ENCODE measurements at places on chromosomes 16 and 17.

DNA sequence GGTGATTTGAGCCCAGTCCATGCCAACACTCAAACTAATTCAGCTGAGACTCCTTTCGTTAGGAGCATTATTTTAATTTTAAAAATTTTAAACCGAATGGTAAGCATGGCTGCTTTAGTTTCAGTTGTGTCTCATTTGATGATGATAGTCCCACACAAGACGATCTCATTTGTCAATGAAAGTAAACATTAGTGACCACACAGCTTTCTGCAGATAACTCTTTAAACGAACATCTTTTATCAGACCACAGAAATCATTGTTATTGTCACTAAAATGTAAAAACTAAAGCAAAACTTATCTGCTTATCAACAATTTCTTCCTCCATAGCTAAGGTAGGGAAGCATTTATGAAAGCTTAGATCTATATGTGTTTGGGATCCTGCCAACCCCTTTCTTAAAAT lies 382.2 kb downstream of the ZFHX3 start:
- DNase-seq = no peak

DNA sequence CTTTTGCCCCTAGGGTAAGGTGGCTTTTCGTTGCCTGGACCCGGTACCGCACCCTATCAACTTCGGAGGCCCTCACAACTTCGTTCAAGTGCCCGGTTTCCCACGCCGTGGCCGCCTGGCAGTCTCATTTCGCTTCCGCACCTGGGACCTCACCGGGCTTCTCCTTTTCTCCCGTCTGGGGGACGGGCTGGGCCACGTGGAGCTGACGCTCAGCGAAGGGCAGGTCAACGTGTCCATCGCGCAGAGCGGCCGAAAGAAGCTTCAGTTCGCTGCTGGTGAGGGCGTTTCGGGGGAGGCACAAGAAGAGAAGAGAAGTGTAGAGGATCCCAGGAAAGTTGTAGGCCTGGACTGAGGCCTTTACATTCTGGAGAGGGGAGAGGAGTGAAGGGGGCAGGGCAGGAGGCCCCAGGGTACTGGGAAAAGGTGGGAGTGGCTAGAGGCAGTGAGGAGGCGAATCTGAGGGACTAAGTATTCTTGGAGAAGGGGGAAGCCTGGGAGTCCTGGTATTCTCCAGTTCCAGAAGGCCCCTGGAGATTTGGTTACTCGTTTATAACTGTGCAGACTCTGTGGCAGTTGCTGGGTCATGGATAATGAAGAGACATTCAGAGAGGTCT lies 5.5 kb downstream of the CNTNAP1 start:
- no peak for DNase-seq

- DNase-seq = no peak
Measured at GRCh38 chr16:57125376-57125775, 33.0 kb downstream of the CPNE2 start.

DNA sequence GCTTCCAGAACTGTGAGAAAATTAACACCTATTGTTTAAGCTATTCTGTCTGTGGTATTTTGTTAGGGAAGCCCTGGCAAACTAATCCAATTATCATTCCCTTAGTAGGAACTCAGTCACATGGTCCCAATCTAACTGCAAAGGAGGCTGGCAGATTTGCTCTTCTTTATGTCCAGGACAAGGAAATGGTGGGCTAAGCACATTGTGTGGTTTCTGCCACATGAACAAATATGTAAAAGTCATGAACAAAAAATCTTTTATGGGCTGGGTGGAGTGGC lies 278.6 kb upstream of the RPL38 start:
- DNase-seq = no peak

GRCh38 chr17:1413281-1413791 lies 13.3 kb upstream of the YWHAE start:
- DNase-seq = no peak

DNA sequence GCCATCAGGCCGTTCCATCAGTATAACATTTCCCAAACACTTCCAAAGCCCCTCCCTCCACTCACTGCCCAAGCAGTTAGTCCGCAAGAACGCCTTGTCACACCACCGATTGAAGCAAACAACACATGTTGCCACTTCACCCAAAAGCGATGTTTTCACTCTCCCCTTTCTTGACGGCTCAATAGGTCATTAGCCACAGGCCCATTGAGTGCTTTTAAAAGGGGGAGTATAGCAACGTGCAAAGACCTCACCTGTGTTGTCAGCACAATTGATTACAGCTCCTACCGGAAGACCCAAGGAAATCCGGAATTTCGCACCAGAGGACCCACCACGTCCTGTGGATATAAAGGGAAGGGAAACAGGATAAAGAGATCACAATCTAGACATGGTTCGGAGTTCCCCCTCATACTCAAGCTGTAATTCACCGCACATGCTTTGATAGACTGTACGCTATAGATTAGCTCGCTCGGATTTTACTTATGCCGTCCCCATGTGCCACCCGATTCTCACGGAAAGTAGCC lies 690 bp downstream of the RPL23 start:
- DNase-seq = no peak

- DNase-seq = no peak
Measured at GRCh38 chr16:75257886-75258806, 6.7 kb upstream of the BCAR1 start.

- no peak for DNase-seq
Measured at GRCh38 chr16:73418691-73419090, 370.8 kb upstream of the ZFHX3 start.
